ENCODE measurements at places on chromosomes 6 and 20. TPM values are rescaled to one million over a fixed set of nuclear protein-coding genes. Genes with fewer than 3 reads are reported as not detected.
A peak's percentile ranks its signal among the peaks of the same experiment; 100 is the strongest.

DNA sequence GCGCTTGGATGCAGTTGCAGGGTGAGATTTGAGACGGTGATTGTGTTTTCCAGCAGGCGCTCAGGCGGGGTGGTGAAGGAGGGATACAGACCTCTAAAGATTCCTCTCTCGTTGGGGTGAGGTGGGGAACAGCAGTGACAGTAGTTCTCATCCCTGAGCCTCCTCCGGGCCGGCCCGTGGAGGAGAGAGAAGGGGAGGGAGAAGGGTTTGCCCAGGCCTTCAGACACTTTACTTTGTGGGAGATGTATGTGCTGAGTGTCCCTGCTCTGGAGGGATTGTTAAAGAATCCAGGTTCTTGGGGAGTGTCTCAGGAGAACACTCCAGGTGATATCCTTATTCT, 41.0 kb downstream of the PSMB9 start:
- no peak for DNase-seq

DNA sequence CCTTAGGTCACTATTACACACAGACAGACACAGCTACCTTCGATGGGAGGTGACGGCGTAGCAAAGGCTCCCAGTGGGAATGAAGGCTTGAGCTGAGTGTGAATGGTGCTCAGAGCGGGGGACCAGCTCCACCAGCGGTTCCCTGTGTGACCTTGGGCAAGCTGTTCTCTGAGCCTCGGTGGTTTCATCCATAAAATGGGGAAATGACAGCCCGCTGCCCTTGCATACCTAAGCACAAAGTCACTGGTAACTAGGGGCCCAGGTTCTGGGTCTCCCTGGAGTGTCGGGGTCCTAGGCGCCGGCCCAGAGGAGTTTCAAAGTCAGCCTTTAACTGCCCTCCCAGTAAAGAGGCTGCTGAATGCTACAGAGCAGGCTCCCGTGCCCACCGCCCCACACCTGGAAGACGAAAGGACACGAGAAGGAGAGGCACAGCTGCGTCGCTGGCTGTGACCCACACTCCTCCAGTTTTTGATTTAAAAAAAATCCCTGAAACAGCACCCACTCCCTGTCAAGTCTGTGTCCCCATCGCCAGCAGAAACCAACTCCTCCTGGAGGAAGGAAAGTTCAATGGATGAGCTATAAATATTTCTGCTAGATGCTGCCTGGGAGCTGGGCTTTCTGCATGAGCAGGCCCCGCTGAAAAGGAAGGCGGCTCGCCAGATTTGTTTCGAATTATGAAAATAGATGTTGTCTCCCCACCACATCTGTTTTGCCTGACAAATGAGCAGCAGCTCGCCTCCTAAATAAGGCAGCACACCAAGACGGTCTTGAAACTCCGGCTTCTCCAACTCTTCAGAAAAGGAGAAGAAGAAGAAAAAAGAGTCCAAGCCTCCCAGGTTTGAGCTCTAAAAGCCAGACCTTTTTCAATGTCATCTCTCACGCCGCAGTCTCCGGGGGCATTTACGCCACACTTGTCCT, 27.4 kb downstream of the PMEPA1 start:
- peak; percentile 62 for DNase-seq

DNA sequence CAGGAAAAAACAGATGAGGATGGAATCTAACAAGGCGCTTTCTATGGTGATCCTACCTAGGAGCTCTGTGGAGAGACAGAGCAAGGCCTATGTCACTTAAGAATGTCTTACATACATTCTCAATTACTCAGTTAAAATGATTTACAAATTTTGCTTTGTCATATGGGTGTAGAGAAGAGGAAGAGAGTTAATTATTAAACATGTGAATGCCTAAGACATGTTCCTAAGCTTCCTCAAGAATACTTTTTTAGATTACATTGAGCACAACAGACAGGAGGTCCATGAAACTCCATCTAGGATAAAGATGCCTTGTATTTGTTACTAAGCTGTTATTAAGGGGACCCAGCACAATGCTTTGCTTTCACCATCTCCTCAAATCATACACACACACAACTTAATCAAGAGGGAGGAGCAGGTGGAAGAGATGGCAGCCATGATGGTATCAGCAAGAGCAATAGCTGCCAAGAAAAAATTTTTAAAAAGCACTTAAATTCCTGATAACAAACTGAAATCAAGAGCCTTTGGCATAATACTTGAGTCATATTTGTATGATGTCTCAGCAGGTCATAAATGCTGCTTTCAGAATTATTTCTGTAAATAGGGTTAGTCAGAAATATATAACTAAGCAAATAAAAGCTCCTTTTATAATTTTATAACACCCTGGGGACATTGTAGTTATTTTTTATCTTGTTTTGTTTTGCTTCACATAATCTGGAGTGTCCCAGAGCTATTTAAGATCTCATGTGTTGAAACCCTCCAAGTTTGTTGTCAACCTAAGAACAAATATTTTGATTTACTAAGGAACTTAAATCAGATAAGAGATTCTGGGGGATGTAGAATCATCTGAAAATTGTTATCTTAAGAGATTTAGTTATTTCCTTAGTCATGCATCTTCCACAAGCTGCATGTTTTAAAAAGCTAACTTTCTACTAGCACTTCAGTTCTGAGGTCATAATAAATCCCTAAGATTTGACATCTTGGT, 70.0 kb upstream of the CD2AP start:
- DNase-seq, result no peak

Gene SPINT4
- not detected for total RNA-seq

Gene NHSL1
- total RNA-seq, result 8.9 TPM

DNA sequence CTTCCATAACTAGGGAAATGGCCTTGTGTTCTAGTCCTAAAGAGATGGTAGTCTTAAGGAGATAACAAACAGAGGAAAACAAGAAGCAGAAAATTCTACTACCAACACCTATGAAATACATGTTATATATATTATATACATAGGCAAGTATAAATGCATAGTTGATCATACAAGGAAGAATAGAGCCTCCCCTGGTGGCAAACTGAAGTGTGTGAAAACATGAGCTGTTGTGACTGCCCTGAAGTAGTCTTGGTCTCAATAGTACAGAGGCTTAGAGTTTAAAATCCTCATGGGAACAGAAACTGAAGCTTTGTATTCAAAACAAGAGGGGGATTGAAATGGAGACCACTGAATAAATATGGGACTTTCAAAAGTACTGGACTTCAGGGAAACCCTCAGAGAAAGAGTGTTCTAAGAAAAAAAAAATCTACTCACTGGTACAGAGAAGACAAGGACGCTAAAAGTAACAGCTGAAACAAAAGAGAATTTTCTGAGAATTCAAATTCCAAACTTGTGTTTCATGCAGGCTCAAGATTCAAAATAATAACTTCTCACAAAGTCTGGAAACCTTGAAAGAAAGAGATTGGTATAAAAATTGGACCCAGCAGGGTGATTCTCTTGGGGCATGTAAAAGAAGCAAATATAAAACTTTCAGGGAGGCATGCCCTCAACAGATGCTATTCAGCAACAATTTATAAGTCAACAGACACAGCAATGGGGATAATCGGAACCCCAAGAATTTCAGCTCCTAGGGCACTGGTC, 59.7 kb upstream of the SAMD3 start:
- DNase-seq, result no peak

GRCh38 chr6:151514000-151514730, 20.3 kb downstream of the CCDC170 start:
- no peak for DNase-seq

Gene EYS
- total RNA-seq, result not detected

- no peak for DNase-seq
Observed at GRCh38 chr6:52087498-52087999, at the start of gene PKHD1. Gene PKHD1 (minus strand): TSS chr6:52087613. CDS start chr6:52084933, 2,680 bp downstream.

Gene PRICKLE4
- total RNA-seq, result 10.9 TPM

GRCh38 chr20:41694796-41695195, 76.6 kb upstream of the CHD6 start:
- DNase-seq, result no peak

DNA sequence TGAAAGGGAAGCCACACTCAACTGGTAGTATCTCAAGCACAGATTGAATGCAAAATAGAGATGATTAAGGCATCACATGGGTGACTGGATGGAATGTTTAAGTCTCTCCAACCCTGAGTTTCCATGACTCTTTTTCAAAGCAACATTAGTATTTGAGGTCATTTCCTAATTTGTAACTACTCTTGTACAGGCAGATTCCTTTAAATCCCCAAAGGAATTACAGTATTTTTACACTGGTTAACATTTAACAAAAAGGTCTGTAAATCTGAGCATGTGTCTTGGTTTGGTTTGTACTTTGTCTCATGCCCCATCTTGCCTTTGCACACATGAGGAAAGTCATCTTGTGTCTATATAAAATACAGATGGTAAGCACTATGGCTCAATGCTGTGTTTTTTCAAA, 15.1 kb downstream of the RMND1 start:
- no peak for DNase-seq

- DNase-seq, result no peak
Observed at GRCh38 chr6:135281964-135282363, 100.9 kb downstream of the MYB start.

Gene CDH4
- total RNA-seq, result not detected

GRCh38 chr6:155042983-155043382, 47.9 kb downstream of the TIAM2 start:
- no peak for DNase-seq

- no peak for DNase-seq
Observed at GRCh38 chr6:31871046-31871659, 7.6 kb downstream of the SLC44A4 start.

GRCh38 chr6:20180935-20181334, 31.3 kb downstream of the MBOAT1 start:
- no peak for DNase-seq

DNA sequence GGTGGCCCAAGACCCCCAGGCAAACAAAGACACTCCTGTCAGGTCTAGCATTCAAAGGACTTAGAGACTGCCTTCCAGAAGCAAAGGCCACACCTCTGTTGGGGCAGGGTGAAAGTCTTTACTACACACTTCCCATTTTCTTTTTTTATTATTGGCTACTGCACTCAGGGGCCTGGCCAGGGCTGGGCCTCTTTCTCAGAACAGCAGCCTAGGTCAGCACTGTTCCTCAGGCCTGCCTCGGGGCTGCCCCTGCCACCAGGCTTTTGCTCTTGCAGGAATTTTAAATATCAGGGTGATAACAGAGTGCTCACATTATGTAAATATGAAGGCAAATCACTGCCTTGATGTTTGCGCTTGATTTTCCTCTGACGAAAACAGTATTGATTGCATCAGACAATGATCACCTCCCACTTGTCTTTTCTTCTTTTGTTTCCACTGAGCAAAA, 18.5 kb downstream of the GSTA4 start:
- no peak for DNase-seq

- DNase-seq, result no peak
Observed at GRCh38 chr6:71190809-71191208, 97.8 kb upstream of the OGFRL1 start.

Gene MUC21
- total RNA-seq, result 0.59 TPM

GRCh38 chr6:38354905-38355304, 284.8 kb downstream of the BTBD9 start:
- DNase-seq, result no peak

GRCh38 chr6:24883618-24884017, 52.1 kb downstream of the RIPOR2 start:
- DNase-seq, result no peak

Gene CDYL
- total RNA-seq, result 48.5 TPM

Gene ENPP4
- 1.3 TPM for total RNA-seq

GRCh38 chr6:144534180-144534579, 249.0 kb downstream of the UTRN start:
- no peak for DNase-seq

Gene ESR1
- 225 TPM for total RNA-seq

Gene OR2J3
- total RNA-seq, result not detected

GRCh38 chr20:37786043-37786442, 92.2 kb downstream of the CTNNBL1 start:
- no peak for DNase-seq

DNA sequence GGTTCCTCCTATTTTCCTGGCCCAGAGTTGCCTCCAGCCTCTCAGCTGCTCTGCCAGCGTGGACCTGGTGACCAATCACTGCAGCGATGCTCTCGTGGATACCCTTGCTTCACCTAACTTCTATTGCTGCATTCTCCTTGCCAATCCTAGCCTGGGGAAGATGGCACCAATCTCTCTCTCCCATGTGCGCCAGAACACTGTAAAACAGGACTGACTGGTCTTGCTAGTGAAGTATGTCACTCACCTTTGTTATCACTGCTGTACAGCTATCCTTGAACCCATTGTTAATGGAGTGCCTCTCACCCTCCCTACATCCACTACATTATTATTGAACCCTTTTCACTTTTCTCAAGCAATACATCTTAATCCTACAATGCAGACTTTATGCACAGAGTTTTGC, 80.1 kb downstream of the LYRM4 start:
- DNase-seq, result no peak

DNA sequence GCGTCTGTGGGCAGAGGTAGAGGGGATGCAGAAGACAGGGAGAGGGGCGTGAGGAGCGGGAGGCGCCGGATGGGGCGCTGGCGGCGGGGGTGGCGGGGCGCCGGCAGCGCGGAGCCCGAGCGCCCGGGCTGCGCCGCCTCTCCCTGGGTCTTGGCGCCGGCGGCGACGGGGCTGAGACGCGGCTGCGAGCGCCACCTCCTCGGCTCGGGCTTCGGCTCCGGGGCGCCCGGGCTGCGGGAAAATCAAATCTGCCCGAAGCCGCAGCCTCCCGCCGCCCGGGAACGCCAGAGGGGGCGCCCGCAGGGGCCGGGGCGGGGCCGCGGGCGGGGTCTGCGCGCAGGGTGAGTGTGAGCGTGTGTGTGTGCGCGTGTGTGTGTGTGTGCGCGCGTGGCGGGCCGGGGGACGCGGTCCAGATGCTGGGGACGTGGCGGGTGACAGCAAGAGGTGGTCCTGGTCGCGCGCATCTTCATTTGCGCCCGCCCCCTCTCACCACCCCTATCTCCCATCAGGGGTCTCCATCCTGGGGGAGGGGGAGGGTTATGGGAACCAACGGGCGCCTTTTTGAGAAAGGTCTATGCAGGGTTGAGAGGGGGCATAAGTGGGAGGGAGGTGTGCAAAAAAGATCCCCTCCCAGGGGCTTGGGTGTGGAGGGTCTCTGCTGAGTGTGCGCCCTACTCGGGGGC, 646 bp upstream of the CPNE5 start:
- peak; percentile 29 for DNase-seq

DNA sequence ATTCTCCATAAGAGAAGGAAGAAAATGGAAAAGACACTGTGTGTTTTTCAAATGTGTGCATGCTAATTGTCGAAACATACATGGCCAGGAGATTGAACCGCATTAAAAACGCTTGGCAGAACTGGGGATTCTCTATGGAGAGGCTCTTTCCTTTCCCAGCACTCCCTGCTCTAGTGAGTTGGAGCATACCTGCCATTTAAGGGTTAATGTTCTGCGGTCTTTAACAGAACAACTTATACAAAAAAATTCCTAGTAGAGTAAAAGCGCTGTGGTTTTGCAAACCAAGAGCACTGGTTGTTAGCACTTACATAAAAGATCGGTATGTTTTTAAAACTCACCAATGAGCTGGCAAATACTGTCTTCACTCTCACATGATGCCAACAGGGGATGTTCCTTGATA, 1.5 kb downstream of the TAGAP start:
- no peak for DNase-seq

Gene CASS4
- 0.76 TPM for total RNA-seq

DNA sequence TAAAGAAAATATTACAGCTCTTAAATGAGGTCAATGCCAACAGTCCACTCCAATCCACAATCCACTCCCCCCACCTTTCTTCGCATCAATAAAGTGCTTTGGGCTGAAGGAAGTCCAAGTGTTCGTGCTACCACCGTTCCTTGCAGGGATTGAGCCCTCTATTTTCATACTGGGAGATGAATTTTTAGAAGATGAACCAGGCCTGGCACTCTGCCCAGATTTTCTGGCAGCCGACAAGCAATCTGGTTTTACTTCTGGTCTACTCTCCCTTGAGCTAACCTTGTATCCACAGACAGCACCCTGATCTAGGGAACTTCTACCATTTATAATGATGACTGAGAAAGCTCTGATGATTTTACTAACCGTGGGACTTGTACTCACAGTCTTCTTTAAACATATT, 72.3 kb downstream of the BTBD9 start:
- peak; percentile 80 for DNase-seq

Gene DNPH1
- total RNA-seq, result 38.5 TPM

Gene BTN1A1
- total RNA-seq, result not detected
